ENCODE measurements at places on chromosomes 4 and X.

GRCh38 chrX:4373791-4374190 lies 660.3 kb upstream of the PRKX start:
- no peak for DNase-seq

GRCh38 chrX:100584611-100585010 lies at the start of gene TNMD:
Gene TNMD, plus strand, starts transcription at chrX:100584936. Its CDS starts 83 bp downstream, at chrX:100585019.
- DNase-seq: no peak

- DNase-seq: no peak
Observed at GRCh38 chr4:139628184-139629012, 37.2 kb upstream of the MGST2 start.

- no peak for DNase-seq
Observed at GRCh38 chr4:77142646-77143028, 14.4 kb upstream of the CCNG2 start.

- no peak for DNase-seq
Observed at GRCh38 chrX:145856181-145856580, 38.6 kb downstream of the SLITRK2 start.

GRCh38 chr4:3329887-3330286 lies 37.1 kb downstream of the RGS12 start:
- no peak for DNase-seq

- no peak for DNase-seq
Observed at GRCh38 chr4:104732766-104733165, 238.1 kb upstream of the CXXC4 start.

DNA sequence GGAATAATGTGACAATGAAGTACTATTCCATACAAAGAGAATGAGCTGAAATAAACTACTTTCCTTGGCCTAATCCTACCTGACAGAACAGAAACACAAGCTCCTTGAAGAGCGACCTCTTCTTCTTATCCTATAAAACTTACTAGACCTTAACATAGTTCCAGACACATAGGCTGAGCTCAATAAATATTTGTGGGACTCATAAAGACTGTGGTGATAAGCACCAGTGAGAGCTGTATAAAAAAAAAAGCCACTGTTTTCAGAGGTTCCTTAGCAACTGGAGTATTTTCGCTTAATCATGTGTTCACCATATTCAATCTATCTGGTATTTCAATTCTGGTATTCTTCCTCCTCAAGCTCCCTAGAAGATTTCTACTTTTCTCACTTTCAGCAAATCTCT lies 1129.6 kb downstream of the STPG2 start:
- no peak for DNase-seq

GRCh38 chr4:100635899-100636298 lies 118.1 kb upstream of the EMCN start:
- no peak for DNase-seq

GRCh38 chr4:154634058-154634457 lies 21.6 kb upstream of the FGG start:
- no peak for DNase-seq

DNA sequence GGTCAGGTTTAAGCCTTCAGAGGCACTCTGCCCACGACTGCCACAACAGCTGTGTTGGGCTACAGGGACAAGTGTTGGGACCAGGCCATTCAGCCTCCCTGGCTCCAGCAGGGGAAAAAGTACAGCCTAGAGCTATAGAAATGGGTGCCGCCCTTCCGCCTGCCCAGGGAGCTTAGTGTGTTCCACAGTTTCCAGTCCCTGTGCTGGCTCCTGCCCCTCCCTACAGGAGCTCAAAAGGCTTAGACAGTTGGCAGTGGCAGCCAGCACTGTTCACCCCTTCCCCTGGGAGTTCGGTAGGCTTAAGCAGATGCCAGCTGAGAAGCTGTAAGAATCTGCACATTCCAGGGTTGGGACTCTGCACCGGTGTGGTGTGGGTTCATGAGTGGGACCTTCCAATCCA lies 408.2 kb upstream of the INTU start:
- no peak for DNase-seq

- no peak for DNase-seq
Observed at GRCh38 chr4:31442236-31442635, 722.1 kb downstream of the PCDH7 start.

DNA sequence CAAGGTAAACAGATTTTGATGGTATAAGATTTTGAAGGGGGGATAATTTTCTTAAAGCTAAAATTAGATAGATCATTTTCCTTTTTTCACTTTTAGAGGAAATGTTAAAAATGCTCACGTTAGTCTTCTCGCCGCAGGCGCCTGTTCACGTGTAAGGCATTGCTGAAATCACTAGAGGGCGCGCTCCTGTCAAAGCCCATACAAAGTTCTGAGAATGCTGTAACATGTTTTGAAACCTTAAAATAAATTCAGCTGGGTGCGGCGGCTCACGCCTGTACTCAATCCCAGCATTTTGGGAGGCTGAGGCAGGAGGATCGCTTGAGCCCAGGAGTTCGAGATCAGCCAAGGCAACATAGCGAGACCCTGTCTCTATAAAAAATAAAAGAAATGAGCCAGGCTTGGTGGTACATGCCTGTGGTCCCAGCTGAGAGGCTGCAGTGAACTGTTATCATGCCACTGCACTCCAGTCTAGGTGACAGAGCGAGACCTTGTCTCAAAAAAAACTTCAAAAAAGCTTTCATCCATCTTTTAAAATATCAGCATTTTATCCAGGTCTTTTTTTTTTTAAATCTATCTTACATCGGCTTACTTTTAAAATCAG lies 138.0 kb downstream of the RBMX2 start:
- DNase-seq: peak; percentile 11

DNA sequence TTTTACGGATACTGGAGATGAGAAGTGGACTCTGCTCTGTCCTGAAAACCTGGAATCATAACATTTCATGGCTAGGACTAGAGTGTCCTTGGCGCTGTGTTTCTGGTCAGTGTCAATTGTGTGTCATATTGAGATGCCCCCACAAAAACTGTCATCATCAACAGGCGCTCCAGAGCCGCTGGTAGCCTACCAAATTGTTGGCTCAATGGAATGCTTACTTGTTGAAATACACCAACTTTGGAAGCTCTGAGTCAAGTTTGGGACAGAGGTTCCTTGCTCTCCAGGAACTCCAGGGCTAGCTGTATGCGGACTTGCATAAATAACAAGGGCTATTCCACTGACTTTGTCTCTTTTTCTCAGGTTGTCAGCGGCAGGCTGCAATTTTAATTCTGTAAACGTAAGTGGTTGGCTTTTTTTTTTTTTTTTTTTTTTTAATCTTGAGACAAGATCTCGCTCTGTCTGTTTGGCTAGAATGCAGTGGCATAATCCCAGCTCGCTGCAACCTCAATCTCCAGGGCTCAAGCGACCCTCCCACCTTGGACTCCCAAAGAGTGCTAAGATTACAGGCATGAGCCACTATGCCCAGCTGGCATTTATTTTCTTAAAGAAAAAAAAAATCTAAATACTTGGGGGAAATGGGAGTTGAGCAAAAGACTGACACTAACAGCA lies 871 bp upstream of the HPGD start:
- DNase-seq: no peak

DNA sequence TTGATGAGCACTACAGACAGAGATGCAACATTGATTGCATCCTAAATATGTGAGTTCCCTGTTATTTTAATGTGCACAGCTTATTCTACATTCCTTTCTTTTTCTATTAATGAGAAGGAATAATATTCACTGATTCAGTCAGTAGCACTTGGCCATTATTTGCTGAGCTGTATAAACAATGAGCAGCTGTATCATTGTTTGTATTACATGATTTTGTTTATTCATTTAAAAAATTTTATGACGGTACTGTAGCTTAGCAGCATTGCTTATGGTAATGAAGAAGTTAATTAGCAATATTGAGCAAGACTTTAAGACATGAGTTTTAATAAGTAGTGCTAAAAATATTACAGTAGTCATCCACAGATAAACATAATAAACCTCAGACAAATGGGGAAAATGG lies 582.0 kb downstream of the ADGRL3 start:
- no peak for DNase-seq

GRCh38 chr4:26127851-26128337 lies 192.9 kb upstream of the RBPJ start:
- no peak for DNase-seq

- no peak for DNase-seq
Observed at GRCh38 chrX:47030339-47030738, 47.9 kb upstream of the RGN start.

DNA sequence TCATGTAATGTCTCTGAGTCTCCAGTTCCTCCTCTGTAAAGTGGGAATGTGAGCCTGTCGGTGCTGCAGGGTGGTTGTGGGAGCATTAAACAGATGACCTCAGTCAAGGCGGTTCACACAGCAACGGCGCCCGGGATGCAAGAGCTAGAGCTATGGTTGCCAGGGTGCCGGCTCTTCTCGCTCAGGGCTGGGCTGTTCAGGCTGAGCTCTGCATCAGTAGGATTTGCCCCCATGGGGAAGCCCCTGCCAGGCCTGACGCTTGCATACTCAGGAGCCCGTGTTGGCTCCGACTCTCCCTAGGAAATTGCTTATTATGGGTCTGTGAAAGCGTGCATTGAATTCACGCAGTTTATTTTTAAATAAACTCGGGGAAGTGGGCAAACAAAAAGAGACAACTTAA lies 67.3 kb downstream of the PSAPL1 start:
- no peak for DNase-seq

GRCh38 chr4:23320931-23321587 lies 568.8 kb downstream of the PPARGC1A start:
- no peak for DNase-seq

DNA sequence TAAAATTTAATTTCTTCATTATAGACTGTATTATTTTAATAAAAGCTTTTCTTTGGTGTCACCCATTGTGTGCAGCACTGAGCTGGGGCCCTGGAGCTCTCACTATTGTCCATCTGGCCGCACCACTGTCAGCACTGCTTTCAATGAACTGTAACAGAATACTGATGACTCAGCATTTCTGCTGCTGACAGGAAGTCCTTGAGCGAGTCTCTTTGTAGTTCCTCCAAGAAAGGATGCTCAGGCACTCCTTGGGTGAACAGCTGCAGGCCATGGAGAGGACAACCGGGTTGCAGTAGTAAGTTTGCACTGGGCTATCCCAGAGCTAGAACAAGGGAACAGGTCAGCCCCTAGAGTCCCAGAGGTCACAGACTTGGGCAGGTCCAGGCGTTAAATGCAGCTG lies 81.6 kb downstream of the SORBS2 start:
- DNase-seq: no peak

GRCh38 chr4:148926276-148927260 lies 484.4 kb upstream of the NR3C2 start:
- no peak for DNase-seq

GRCh38 chr4:129998436-129999150 lies 902.6 kb downstream of the C4orf33 start:
- DNase-seq: no peak

DNA sequence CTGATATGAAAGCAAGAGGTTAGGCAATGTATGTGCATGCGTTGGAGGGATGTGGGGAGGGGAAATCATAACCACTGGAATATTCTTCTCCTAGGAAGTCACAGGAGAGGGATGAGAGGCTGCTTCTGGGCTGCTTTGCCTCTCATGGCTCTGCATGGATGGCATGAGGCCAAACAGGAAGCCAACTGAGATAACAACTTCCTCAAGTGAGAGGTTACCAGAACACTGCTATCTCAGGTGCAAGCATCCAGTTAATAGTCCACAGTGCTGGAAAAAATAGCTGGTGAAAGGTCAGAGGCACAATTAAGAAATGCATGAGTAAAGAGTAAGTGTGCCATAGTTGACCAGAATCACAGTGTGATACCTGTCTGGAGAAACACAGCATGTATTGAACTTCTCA lies 113.3 kb downstream of the ELOVL6 start:
- no peak for DNase-seq

DNA sequence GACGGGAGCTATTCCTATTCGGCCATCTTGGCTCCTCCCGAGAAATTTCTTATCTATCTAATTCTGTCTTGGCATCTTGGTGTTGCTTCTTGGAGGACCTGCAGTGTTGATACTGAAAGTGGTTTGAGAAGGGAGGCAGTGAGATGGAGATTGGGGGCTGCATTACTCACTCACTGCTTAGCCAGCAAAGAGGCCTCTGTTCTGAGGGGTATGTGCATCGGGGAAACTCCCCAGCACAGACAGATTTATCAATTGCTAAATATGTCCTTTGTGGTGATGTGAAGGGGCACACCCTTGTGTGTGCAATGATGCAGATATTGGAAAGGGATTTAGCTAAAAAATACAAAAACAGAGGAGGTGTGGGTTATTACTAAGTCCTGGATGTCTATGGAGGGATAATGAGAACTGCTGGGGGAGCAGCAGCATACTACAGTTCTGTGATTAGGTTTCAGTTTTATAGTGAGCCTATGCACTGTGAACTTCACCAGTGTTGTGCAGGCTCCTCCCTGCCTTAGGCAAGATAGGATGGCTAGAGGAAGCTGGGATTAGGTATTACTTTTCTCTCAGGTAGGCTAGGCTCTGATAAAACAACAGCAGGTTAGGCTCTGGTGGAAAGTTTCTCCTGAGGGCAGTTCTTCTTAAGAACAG lies 279.0 kb downstream of the HS3ST1 start:
- DNase-seq: no peak

GRCh38 chrX:16516232-16516876 lies 133.6 kb upstream of the S100G start:
- DNase-seq: no peak

DNA sequence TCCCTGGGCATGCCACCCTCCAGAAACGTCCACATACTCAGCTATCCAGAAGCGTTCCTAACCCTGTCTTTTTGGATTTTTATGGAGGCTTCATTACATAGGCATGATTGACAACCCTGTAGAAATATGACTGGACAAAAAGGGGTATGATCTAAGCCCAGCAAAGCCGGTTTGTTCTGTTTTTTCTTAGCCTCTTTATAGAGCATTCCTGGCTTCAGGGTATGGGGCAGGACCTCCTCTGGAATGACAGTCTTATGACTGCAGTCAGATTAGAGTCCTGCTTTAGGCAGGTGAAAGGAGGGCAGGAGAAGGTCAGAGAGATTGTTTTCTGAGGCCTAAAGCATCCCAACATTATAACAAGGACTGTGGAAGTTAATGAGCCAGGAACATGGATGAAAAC lies 137.4 kb downstream of the DCLK2 start:
- no peak for DNase-seq

GRCh38 chr4:44817930-44818329 lies 91.6 kb upstream of the GNPDA2 start:
- no peak for DNase-seq

- DNase-seq: no peak
Observed at GRCh38 chrX:1435241-1435895, 17.3 kb downstream of the ASMTL start.

GRCh38 chr4:182655340-182655739 lies 261.8 kb downstream of the DCTD start:
- DNase-seq: no peak

Data from stimulated activated CD4-positive, alpha-beta T cell treated with anti-CD3 and anti-CD28 coated beads, Interleukin-12 subunit alpha, Interleukin-12 subunit beta, amount 100 ng/mL, for 4 hours (primary cell).